ENCODE measurements at places on chromosomes 7 and 10.
A peak's percentile ranks its signal among the peaks of the same experiment; 100 is the strongest.

GRCh38 chr7:77935652-77936348, 137.2 kb downstream of the PHTF2 start:
- no peak for DNase-seq

DNA sequence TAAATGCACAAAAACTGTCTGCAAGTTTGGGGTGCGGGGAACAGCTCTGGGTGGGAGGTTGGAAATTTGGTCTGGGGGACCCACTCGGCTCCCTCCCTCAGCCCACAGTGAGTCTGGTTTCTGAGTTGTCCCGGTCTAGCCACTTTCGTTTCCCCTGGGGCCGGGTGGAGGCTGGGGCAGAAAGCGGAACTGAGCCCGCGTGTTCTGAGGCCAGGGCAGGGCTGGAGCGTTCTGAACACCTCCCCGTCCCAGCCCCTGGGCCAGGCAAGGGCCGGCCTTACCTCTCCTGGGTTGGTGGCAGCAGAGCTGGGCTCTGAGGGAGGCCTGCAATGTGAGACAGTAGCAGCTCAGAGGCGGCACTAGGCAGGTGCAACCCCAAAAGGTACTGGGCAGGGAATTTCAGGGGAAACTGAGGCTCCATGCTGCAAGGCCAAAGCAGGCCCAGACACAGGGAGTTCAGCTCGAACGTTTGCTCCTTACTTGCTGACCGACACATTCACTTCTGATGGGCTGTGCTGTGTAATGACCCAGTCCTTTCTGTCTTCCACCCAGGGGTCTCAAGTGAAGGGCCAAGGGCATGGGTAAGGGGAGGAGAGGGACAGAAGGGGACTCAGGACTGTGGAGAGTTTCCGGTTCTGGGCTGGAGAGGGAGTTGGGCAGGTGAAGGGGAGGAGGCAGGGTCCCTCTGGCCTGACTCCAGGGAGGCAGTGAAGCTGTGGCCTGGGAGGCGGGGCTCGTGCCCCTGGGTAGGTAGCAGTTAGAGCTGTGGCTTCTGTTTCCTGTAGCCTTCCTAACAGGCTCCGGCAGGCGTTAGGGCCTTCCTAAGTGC, 3.0 kb downstream of the IRF5 start:
- DNase-seq: peak; percentile 84

GRCh38 chr10:89494575-89494974, 40.8 kb downstream of the SLC16A12 start:
- no peak for DNase-seq

GRCh38 chr7:134562136-134562535, 13.2 kb downstream of the AKR1B15 start:
- DNase-seq: no peak

DNA sequence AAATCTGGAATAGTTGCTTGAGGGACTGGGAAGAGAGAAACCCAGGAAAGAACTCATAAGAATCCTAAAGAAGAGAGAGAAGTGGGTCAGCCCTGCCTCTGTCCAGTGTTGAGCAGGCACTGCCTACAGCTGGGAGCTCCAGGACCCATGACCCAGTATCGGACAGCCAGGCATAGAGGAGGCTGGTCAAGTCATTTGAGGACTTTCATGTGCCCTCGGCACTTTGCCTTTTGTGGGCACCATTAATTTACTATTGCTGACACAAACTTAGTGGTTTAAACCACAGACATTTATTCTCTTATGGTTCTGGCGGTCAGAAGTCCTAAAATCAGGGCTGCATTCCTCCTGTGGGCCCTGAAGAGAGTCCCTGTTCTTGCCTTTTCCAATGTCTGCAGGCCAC, 60.3 kb downstream of the CPXM2 start:
- DNase-seq: no peak

- DNase-seq: no peak
Measured at GRCh38 chr7:100830396-100830795, 3.1 kb upstream of the EPHB4 start.

DNA sequence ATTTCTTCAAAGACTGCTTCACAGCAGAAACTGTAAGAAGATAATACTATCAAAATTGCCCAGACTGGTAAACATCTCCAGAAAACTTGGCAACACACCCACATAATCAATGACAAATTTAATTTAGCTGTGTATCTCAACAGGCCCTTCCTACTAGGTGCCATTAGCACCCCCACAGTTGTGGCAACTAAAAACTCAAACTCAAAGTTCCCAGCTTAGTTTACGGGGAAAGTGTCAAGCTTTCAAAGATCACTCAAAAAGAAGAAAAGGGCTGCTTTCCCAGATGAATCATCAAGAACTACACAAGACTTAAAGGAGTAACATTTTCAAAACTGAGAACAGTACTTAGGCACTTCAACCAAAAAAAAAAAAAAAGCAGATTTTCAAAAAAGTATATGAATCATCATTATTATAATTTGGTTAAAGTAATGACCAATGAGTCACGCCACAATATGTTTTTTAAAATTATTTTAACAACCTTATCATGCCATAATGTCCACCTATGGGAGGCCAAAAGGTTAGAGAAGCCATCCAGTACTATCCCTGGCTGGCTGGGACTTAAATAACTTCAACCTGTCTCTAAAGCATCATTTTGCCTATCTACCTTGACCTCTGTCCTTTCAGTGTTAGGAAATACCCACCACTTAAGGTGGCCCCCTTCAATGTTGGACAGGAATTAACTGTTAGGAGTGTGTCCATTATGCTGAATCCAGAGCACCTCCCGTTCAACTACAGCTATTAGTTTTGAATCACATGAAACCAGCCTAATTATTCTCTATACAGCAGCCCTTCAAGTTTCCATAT, 90.8 kb downstream of the ZFAND4 start:
- no peak for DNase-seq

DNA sequence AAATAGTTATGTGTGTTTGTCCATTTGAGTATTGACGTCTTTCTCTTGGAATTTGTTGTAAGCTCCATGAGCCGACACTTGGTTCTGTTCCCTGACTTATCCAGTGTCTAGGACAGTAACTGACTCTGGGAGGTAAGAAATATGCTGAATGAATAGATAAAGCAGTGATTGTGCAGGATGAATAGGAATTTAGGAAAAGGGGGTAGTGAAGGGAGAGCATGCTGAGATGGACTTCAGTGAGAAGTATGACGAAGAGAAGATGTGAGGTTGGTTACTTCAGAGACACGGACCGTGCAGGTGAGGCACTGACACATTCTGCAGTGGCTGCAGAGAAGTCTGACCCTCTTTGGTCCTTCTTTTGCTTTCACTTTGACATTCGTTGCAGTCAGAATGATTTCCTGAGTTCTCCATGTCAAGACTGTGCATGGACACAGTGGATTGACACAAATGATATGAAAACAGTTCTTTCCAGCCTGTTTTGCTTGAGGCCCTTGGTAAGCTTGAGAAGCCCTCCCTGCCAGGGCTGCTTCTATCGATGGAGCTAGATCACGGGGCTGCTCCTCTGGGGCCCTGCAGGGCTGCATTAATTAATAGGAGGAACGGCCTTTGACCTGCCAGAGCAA, 261.5 kb upstream of the SORCS1 start:
- DNase-seq: no peak

DNA sequence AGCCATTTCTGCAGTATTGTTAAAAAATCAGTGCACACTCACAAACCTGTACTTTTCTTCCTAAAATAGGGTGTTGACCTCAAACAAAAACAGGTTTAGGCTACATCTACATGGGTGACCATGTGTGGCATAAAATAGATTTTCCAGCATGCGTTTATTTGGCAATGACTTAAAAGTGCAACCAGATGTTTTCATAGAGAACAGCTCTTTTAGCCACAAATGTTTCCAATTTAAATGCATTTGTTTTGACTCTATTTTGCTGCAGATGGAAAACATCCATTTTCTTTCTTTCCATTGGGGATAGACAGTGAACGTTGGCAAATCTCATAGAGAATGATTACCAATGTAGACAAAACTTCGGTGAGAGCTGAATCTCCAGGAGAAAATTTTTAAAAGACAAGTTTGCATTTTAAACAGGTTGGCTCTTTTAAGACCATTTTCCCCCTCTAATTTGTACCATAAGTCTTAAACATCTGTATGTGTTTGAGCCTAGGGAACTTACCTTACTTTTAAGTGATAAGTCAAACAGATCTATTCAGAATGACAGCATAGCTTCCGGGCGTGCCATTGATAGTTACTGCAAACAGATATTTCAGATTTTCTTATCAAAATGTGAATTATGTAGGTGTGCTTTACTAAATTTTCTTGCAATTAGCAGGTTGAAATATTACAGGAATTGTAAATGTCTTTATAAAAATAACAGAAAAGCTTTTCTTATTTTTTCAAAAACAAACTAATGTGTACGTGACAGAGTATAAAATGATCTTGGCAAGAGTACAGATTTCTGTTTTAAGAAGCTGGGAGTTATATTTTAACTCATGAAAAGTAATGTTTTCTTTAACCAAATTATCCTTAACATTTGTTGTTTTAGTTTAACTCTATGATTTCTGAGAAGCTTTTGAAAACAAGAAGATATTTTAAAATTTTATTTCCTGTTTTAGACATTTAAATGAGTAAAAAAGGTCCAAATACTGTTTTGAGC, 144.9 kb downstream of the HGF start:
- DNase-seq: no peak

- DNase-seq: no peak
Measured at GRCh38 chr10:29130190-29130673, 158.6 kb upstream of the LYZL1 start.

DNA sequence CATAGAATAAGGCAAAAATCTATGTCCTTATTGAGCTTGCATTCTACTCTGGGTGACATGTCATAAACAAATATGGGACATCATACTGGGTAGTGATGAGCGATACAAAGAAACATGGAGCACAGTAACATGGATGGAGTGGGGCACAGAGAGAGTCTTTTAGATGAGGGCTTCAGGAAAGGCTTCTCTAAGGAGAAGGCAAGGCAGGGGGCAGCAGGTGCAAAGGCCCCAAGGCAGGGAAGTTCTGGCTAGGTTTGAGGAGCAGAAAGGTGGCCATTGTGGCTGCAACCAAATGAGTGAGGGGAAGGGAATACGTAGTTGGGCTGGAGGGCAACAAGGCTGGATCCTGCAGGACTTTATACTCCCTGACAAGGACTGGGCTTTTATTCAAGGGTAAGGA, 211.4 kb downstream of the HERPUD2 start:
- no peak for DNase-seq

- no peak for DNase-seq
Measured at GRCh38 chr7:28181416-28181815, 821 bp upstream of the JAZF1 start.

GRCh38 chr10:130339911-130340310, 203.7 kb downstream of the GLRX3 start:
- DNase-seq: no peak

DNA sequence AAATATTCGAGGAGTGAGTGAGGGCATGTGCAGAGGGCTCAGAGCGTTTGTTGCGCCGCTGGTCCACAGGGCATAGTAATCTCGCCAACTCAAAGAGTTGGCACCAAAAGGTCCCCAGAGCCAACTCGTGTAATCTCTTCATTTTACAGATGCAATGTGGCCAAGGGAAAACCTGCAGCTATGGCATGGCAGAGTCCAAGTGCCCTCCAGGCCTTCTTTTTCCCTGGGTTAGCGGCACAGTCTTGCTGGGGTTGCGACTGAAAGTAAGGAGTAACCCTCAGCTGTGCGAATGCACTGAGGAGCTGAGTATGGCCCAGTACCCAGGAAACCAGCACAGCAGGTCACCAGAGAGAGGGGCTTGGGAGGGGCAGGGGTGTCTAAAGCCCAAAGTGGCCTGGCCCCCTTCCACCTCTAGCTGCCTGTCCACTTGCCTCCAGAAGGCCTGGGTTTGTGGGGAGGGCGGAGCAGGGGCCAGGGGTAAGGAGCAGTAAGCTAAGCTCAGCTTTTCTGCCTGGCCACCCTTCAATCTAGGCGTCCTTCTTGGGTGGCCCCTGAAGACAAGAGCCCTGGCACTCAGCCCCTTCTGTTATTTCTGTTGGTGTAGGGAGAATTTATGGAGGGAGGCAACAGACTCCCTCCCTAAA, 3.3 kb upstream of the GAD2 start:
- no peak for DNase-seq

- DNase-seq: no peak
Measured at GRCh38 chr10:80713398-80713928, 175.8 kb downstream of the SH2D4B start.

DNA sequence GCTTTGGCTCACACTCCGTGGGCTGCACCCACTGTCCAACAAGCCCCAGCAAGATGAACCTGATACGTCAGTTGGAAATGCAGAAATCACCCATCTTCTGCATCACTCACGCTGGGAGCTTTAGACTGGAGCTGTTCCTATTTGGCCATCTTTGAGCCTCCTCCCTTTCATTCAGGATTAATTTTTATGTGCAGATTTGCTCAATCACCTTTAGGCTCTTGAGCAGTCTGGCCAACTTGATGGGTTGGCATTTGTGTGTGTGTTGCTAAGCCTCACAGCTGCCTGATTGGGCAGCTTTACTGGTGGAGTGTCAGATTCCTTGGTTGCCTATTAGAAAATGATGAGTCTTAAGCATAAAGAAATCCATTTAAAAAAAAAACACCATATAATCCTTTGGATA, 236.1 kb downstream of the KIF20B start:
- no peak for DNase-seq

GRCh38 chr7:157495177-157495553, 158.4 kb downstream of the DNAJB6 start:
- no peak for DNase-seq

GRCh38 chr10:8628351-8628750, 573.9 kb downstream of the GATA3 start:
- DNase-seq: no peak

- no peak for DNase-seq
Measured at GRCh38 chr7:4683043-4683883, 1.2 kb downstream of the FOXK1 start.

DNA sequence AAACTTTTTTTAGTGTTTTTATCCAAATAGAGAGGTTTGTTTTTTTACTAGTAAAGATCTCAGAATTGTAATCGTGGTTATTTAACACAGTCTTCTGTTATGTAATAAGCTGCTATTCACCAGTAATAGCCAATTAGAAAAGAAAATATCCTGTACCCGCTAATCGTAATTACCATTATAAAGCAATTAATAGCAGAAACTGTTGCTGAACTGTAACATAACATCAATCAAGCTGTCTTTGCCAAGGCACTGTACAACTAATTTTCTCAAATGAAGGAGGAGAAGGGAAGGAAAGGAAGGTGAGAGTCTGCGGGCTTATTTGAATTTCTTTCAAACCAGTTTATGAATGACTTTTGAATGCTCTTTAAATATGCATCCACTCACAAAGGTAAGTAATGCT, 9.3 kb downstream of the ZNF277 start:
- DNase-seq: no peak

DNA sequence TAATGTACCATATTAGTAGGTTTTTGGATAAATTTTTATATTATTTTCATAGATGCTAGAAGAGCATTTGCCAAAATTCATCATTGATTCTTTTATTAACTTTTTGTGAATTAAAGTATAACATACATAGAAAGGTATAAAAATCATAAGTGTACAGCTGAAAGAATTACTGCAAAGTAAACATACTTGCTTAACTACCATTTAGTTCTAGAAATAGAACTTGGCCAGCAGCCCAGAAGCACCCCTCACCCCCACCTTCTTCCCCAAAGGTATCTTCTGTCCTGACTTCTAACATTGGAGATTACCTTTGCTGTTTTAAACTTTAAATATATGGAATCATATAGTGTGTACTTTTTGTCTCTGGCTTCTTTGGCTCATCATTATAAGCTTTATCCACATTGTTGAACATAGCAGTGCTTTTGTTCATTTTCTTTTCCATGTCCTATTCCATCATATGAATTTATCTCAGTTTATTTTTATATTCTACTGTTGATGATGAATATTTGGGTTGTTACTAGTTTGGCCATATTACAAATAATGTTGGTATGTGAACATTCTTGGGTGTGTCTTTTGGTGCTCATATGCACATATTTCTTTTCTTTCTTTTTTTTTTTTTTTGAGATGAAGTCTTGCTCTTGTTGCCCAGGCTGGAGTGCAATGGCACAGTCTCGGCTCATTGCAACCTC, 142.8 kb downstream of the ADK start:
- DNase-seq: no peak
